ENCODE measurements at places on chromosomes 1 and 21.
A peak's percentile ranks its signal among the peaks of the same experiment; 100 is the strongest.

DNA sequence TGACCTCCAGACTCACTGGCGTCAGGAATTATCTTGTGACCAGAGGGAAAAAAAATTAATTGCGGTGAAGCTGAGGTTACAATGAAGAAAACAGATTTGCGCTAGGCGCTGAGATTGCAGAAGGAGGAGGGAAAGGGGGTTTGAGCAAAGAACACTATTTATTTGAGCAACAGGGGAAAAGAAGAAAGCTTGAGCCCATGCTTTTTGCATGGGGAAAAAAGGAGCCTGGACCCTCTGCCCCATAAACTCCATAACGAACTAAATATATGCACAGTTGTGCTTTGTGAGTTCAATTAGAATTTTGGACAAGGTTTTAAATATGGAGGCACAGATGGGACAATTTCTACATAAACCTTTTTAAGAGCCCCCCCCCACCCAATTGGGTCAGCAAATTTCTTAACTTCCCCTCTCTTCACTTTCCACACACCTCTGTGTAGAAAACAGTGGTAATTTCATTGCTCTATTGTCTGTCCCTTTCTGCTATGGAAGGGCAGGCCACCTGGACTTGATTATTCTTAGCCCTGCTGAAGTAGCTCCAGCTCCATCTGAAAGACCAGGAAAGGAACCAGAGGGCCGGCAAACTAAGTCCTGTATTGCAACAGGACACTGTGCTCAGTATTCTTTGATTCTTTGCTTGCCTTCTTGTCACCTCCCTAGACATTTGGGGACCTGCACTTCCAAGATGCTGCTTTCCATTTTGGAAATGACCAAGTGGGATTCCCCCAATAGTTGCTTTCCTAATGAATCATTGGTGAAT lies 862 bp upstream of the ID3 start:
- peak; percentile 31 for DNase-seq
- peaks cover 81% of the 10 kb centered on the region for H3K27me3 ChIP-seq
- no peaks in the 10 kb centered on the region for H3K36me3 ChIP-seq
- H3K27ac ChIP-seq, result peak overlapping the region; percentile 80
- peak overlapping the region; percentile 16 for H3K4me3 ChIP-seq
- H3K4me1 ChIP-seq, result peaks cover 46% of the 10 kb centered on the region

DNA sequence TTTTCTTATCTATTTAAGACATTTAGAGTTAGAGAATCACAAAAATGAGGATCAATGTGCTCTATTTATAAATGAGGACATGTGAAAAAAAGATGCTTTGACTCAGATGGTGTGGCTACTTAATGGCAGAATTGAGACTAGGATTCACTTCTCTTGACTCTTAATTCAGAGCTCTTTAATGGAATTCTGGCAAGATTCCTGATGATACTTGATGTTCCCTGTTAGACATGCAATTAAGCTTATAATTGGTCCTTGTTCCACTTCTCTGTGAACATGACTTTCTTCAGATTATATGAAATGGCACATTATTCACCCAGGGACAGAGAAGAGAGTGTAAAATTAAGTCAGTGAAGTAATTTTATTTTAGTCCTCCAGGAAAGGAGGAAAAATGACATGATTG lies 165.3 kb downstream of the LRRC7 start:
- no peak for DNase-seq
- no peaks in the 10 kb centered on the region for H3K27me3 ChIP-seq
- H3K4me1 ChIP-seq, result no peaks in the 10 kb centered on the region
- H3K4me3 ChIP-seq, result no peak overlapping the region

GRCh38 chr1:117067533-117068370 lies 7.6 kb downstream of the TTF2 start:
- peaks cover 66% of the 10 kb centered on the region for H3K36me3 ChIP-seq
- DNase-seq, result peak; percentile 55
- no peak overlapping the region for H3K4me3 ChIP-seq
- H3K27me3 ChIP-seq, result no peaks in the 10 kb centered on the region
- no peak overlapping the region for H3K27ac ChIP-seq

DNA sequence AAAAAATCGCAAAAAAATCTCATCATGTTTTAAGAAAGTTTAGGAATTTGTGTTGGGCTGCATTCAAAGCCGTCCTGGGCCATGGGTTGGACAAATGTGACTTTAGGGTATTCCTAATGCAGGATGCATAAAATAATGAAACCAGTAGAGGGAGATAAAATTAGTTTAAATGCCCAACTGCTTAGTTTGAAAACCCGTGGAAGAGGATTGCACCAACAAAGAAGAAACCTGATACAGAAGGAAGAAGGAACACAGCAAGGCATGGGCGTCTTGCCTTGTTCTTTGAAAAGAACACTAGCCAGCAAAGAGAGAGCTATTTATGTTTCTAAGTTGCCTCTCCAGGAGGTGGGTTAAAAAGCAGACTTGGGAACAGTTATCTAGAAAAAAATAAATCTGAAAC lies 37.9 kb downstream of the WDR3 start:
- no peak overlapping the region for H3K27ac ChIP-seq
- no peak overlapping the region for H3K4me3 ChIP-seq
- no peak for DNase-seq
- H3K27me3 ChIP-seq, result no peaks in the 10 kb centered on the region
- H3K4me1 ChIP-seq, result peaks cover 5% of the 10 kb centered on the region

DNA sequence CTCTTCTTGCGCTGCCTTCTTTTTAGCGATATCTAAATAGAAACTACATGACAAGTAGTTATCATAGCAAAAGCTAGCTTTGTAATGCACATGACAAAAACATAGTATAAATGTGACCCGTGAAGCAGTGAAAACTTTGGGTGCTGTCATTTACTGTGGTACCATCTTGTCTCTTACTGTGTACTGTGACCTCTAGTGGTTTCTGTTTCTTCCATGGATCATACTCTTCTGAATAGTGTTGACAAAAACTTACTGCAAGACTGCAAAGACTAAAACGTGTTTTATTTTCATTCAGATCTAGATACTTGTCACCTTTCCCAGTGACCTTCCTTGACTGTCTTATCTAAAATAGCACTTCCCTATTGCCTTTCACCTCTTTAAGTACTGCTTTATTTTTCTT lies 6.1 kb downstream of the RLF start:
- H3K27ac ChIP-seq, result peak overlapping the region; percentile 42
- no peaks in the 10 kb centered on the region for H3K27me3 ChIP-seq
- no peaks in the 10 kb centered on the region for H3K36me3 ChIP-seq
- no peak overlapping the region for H3K4me3 ChIP-seq
- peaks cover 26% of the 10 kb centered on the region for H3K4me1 ChIP-seq
- no peak for DNase-seq

DNA sequence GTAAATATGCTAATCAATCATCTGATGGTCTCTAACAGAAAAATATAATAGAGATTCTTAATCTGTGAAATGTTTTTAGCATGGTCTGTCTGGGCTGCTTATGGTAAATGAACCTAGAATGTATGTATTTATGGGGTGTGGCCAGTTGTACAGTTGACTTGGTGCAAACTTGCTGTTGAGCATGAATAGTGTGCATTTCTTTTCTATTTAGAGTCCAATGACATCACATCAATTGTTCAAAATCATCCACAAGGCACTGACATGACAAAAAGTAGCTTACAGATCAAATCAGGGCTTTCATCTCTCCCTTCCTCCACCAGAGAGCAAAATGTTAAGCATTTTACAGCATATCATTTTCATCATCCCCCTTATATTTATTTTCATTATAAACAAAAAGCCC lies 1010.3 kb downstream of the KCNT2 start:
- no peaks in the 10 kb centered on the region for H3K36me3 ChIP-seq
- no peaks in the 10 kb centered on the region for H3K27me3 ChIP-seq
- H3K4me1 ChIP-seq, result no peaks in the 10 kb centered on the region
- no peak overlapping the region for H3K27ac ChIP-seq
- H3K4me3 ChIP-seq, result no peak overlapping the region

DNA sequence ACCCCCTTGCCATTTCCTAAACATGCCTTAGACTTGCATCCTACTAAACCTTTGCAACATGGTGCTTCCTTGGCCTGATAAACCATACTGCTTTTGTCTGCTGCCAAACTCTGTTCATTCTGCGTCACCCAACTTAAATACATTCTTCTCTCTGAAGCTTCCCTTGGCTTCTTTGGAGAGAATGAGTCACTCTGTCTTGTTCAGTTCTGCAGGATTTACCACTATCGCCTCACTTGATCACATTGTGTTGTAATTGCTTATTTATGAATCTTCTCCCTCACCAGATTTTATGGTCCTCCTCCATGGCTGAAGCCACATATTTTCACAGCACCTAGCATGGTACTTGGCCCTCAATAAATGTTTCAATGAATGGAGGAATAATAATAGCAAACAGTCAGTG lies 21.7 kb upstream of the TUT4 start:
- H3K27ac ChIP-seq, result no peak overlapping the region
- no peak for DNase-seq
- no peak overlapping the region for H3K4me3 ChIP-seq
- no peaks in the 10 kb centered on the region for H3K27me3 ChIP-seq
- H3K4me1 ChIP-seq, result peaks cover 8% of the 10 kb centered on the region

GRCh38 chr1:50681931-50682330 lies 258.7 kb upstream of the DMRTA2 start:
- no peak for DNase-seq
- H3K4me3 ChIP-seq, result no peak overlapping the region
- no peaks in the 10 kb centered on the region for H3K27me3 ChIP-seq
- no peaks in the 10 kb centered on the region for H3K4me1 ChIP-seq

DNA sequence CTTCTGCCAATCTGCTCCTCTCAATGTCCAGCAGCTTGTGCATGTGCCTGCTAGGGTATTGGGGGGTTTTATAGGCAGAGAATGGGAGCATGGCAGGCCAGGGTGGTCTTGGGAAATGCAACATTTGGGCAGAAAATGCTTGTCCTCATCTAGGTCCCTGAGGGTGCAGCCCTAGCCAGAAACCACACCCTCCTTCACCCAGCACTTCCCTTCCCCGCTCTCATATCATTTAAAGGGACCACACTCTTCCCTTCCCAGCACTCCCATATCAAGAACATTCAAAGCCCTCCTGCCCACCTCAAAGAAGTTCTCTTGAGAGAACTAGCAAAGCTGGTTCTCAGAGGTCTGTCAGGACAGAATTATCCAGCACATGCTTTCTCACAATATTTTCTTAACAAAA lies 62.1 kb downstream of the HSD3B1 start:
- H3K4me3 ChIP-seq, result no peak overlapping the region
- H3K4me1 ChIP-seq, result peaks cover 88% of the 10 kb centered on the region
- peak overlapping the region; percentile 51 for H3K27ac ChIP-seq
- no peaks in the 10 kb centered on the region for H3K27me3 ChIP-seq
- no peaks in the 10 kb centered on the region for H3K36me3 ChIP-seq

- H3K4me1 ChIP-seq, result no peaks in the 10 kb centered on the region
- H3K27ac ChIP-seq, result no peak overlapping the region
- no peaks in the 10 kb centered on the region for H3K36me3 ChIP-seq
- H3K4me3 ChIP-seq, result no peak overlapping the region
- DNase-seq, result no peak
Observed at GRCh38 chr1:246005067-246005466, 502.0 kb downstream of the SMYD3 start.

All from CD14-positive monocyte (primary cell).